Epithelial cell of proximal tubule (primary cell): ENCODE measurements at places on chromosomes 5 and 9.

DNA sequence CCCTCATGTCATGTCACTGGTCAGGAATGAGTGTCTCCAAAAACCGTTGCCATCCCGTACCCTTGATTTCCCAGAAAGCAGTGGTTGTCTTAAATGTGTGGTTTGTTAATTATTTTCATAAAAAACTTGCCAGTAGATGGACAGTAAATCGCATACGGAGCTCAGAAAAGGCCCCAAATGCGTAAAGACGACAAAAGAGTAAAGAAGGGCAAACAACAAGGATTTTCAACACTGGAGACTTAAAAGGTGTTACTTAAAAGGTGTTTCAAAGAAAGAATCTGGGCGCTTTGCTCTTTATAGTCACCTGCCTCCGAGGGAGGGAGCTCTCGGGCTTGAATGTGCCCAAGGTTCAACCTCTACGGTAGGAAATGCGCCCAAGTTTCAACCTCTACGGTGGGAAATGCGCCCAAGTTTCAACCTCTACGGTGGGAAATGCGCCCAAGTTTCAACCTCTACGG lies 734 bp downstream of the KIF27 start:
- DNase-seq: no peak

GRCh38 chr5:145076040-145076439 lies 759.1 kb downstream of the PRELID2 start:
- DNase-seq: no peak

DNA sequence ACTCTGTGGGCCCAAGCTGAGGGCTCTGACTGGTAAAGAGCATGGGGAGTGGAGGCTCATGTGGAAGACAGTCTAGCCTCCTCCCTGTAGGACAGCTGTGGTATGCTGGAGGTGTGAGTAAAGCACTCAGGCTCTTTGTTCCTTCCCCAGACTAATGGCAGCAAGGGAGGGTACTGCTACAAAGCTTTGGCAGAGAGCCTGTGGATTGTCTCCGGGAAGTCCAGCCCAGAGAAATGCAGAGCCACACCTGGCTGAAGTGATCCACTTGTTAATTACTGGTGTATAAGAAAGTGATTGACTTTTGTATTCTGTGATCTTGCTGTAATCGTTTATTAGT lies 161.7 kb downstream of the OXCT1 start:
- no peak for DNase-seq

- DNase-seq: no peak
Observed at GRCh38 chr9:1217076-1217475, 166.9 kb downstream of the DMRT2 start.

- no peak for DNase-seq
Observed at GRCh38 chr5:9865574-9865973, 235.4 kb upstream of the TAS2R1 start.

- no peak for DNase-seq
Observed at GRCh38 chr5:174402222-174402812, 322.1 kb upstream of the MSX2 start.
